ENCODE measurements at places on chromosomes 5 and 9.
A peak's percentile ranks its signal among the peaks of the same experiment; 100 is the strongest.

DNA sequence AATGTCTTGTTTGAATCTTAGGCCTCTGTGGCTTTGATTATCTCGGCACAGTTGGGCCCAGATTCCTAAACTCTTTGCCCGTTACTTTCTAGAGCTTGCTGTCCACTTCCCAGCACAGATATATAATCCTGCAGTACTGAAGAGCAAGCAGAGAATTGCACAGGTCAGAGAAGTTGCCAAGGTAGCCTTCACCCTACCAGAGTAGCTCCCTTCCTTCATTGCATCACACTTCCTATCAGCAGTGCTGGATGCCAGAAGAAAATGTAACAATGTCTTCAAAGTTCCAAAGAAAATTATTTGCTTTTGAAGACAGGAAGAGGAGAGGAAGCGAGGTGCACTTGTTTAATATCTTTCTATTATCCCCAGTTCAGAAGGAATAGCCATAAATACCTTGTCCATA is 38.1 kb upstream of the SPATA31D4 start:
- peak; percentile 44 for DNase-seq

- DNase-seq = no peak
Measured at GRCh38 chr5:179226696-179227095, 118.6 kb downstream of the ADAMTS2 start.

DNA sequence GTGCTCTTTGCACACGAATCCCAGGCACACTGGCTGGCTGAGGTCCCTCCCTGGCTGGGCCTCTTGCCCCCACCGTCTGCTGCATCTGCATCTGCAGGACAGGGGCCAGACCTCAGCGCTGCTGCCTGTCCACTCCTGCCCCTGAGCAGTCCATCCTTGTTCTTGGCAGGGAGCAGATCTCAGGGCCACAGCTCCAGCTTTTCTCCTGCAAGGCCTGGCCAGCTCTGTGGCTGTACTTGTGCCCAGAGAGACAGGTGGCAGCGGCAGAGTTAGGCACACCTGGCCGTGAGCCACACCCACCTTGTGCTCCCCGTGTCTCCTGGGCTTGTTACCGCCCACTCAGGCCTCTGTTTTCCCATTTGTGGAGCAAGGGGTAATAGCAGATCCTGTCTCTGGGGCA is 13.9 kb downstream of the NEK6 start:
- no peak for DNase-seq

- no peak for DNase-seq
Measured at GRCh38 chr9:89679016-89679415, 74.2 kb downstream of the GADD45G start.

- DNase-seq = peak; percentile 59
Measured at GRCh38 chr5:111075520-111075919, 4.0 kb downstream of the TSLP start.

DNA sequence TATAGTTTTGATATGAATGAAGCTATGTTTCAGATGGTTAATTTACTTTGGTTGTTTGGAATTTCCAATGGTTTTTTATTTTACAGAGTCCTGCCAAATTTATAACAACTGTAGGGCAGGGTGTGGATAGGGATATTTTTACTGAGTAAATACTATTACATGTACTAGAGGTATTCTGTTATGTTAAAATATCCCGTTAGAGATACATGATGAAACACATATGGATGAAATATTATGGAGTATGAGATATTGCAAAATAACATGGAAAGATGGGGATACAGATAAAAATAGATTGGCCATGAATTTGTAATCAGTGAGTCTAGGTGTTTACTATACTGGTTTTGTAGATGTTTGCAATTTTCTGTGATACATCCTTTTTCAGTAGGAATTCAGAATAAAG is 76.7 kb downstream of the RAB24 start:
- no peak for DNase-seq

- DNase-seq = no peak
Measured at GRCh38 chr5:123754908-123755307, 242.9 kb downstream of the CSNK1G3 start.

- DNase-seq = no peak
Measured at GRCh38 chr5:133121080-133121479, 69.3 kb downstream of the HSPA4 start.

DNA sequence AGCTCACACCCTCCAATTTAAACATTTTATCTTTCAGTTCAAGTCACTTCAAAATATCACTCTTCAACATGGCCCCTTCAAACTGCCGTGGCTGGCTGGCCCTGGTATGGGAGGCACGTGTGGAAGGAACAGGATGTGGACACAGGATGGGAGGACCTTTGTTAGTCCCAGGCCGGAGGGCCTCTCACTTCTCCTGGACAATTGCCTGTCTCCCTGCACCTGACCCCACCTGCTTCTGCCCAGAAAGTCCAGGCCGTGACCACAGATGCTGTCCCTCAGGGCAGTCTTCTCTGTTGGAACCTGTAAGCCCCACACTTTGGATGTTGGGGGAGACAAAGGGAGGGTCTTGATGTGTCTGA is 19.4 kb downstream of the AMBP start:
- DNase-seq = no peak

DNA sequence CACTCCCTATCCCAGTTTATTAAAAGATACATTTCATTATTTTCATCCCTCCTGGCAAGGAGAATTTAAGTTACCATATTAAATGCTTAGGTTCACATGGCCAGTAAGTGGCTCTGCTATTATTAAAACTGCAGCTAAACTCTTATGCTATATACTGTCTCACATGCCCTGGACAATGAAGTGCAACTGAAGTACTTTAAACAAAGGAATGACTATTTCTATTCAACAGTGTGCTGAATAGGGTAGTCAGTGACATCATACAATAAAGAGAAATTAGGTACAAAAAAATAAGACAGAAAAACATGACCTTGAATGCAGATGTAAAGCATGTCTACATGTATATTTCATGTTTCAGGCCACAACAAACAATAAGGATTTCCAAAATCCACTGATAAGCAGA is 282.6 kb upstream of the SMC2 start:
- no peak for DNase-seq

DNA sequence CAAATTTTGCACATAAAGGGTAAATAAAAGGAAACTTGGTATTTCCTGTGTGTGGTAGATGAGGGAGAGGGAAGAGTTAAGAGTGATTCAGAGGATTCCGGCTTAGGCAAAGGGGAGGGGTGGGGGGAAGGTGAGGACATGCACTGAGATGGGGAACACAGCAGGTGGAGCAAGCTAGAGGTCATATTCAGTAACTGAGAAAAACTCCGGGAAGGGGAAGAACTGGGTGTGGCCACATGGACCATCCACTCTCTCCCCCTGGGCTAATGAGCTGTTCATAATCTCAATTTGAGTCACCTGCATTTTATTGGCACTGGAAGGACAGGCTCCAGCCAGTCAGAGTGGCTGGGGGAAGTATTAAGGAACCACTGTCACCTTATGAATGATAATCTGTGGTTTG is 45.1 kb upstream of the UGCG start:
- DNase-seq = peak; percentile 84

DNA sequence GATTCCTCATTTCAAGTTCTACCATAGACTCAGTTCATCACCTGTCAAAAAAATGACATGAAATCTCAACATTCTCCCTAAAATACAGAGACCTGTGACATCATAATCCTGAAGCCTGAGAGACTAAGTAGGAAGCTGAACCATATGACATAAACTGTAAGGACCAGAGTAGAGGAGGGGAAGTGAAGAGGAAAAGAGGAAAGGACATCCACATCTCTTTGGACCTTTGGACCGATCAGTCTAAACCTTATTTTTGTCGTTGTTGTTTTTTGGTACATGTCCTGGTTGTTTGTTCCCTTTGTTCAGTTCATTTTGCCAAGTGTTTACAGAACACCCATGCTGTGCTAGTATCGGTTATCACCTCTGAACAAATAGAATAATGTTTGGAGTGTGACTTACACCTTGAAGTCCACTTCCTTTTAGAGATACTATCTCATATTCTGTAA is 41.9 kb downstream of the LURAP1L start:
- no peak for DNase-seq

DNA sequence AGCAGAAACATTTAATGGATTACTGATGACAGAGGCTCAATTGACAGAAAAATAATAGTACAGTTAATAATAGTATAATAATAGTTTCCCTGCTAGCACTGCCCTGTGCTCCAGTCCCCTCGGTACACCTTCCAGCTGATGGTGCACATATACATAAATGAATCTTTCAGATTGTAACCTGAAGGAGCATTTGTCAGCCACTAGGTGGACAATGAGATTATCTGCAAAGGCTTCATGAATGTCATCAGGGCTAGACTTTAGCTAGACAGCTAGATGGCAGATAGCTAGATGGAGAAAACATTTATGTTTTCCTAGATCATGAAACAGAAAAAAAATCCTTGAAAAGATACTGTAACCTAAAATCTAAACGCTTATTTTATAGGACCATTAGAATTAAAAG is 304.4 kb upstream of the SMC2 start:
- no peak for DNase-seq

- DNase-seq = peak; percentile 48
Measured at GRCh38 chr5:122844136-122844909, 1.1 kb upstream of the SNX24 start.

DNA sequence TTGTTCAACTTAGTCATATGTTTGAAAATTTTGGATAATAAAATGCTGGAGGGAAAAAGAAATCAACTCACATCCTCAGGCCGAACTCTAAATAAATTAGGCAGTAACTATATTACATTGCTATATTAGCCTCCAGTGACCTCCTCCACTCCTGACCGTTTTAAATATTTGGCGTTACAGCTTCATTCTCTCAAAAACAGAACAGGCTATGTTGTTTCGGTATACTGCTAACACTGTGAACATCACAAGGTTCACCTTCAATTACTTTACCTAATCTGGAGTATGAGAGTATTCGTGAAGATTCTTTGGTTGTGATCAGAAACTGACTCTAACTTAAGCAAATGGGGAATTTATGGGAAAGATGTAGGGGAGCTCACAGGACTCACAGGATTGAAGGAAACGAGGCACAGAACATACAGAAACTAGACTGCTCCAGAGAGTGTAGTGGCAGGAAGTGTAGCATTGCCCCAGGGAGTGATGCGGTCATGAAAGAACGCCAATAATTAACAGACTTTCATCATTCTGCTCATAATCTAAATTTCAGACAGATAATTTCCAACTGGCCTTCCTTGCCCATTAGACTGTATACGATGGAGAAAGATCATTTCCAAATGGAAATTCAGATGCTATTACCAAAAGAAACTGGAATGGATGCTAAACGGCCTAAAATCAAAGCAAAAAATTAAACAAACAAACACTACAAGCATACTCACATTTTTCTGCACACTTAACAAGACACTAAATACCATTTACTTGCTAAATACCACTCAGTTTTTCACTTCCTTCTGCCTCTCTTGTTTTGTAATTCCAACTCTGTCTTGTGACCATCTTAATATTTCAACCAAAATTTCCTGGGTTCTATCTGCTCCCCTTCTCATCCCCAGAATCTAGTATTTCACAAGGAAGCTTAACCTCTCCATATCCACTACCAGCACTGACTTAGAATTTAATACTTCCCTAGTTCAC is 110.1 kb upstream of the LPAR1 start:
- DNase-seq = no peak

- no peak for DNase-seq
Measured at GRCh38 chr9:75117564-75117963, 29.2 kb downstream of the OSTF1 start.

DNA sequence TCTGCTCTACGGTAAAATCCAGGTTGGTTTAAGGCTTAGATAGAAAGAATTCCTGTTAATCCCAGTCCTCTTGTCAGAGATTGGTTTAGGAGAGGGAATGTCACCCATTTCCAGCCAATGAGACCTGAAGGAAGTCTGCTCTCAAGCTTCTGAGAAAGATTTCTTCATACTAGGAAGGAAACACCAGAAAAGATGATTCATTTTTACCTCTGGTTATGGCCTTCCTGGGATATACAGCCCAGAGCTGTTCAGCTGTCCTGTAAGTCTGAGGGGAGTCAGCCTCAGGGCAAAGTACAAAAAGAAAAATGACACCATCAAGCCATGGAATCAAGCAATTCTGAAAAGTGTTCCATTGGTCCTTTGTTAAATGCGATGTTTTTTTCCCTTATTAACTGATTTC is 18.6 kb upstream of the CFAP95 start:
- DNase-seq = no peak

- no peak for DNase-seq
Measured at GRCh38 chr5:179732918-179733771, 523 bp downstream of the MAML1 start.

- DNase-seq = no peak
Measured at GRCh38 chr9:6827439-6828145, 69.8 kb downstream of the KDM4C start.

DNA sequence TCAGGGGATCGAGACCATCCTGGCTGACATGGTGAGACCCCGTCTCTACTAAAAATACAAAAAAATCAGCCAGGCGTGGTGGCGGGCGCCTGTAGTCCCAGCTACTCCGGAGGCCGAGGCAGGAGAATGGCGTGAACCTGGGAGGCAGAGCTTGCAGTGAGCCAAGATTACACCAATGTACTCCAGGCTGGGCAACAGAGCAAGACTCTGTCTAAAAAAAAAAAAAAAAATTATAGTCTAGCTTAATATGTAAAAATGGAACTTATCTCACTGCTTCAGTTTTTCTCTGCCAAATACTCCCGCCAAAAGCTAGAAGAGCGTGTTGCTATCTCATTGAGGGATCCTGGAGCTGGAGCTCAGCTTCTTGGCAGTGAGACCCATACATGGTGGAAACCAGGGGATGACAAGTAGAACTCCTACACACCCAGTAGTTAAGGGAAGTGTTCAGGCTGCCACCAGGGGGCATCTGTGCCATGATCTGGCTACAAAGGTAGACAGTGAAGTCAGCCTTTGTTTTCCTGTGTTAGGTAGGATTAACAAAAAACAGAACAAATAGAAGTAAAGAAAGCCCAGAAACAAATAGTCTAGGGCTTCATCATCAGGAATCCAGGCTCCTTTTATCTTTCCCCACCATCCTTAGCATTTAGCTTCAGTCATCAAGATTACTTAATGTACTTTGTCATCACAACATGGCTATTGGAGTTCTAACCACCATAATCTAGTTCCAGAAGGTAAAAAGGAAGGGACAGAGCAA is 33.6 kb upstream of the GLIPR2 start:
- DNase-seq = peak; percentile 47

DNA sequence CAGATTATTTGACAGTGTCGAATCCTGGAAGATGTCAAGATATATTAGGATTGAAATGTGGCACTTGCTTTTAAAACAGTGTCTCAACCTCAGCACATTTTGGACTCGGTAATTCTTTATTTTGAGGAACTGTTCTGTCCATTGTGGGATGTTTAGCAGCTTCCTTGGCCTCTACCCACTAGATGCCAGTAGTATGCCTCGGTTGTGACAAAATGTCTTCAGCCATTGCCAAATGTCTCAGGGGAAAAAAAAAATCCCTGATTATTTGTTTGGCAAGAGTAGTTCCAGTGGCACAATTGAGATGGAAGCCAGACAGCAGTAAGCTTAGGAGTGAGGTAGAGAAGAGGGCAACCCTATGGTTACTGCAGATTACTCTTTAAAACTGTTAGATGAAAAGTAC is 694.5 kb upstream of the RIOK2 start:
- no peak for DNase-seq

GRCh38 chr5:3320317-3320875 is 275.2 kb upstream of the IRX1 start:
- no peak for DNase-seq

- DNase-seq = peak; percentile 50
Measured at GRCh38 chr9:87678650-87679355, 47.1 kb upstream of the CTSL start.
